Activated T-cell treated with anti-CD3 and anti-CD28 coated beads, Interleukin-2, amount 50 U/mL, for 4 hours (primary cell): ENCODE measurements at places on chromosomes 11 and 22.

DNA sequence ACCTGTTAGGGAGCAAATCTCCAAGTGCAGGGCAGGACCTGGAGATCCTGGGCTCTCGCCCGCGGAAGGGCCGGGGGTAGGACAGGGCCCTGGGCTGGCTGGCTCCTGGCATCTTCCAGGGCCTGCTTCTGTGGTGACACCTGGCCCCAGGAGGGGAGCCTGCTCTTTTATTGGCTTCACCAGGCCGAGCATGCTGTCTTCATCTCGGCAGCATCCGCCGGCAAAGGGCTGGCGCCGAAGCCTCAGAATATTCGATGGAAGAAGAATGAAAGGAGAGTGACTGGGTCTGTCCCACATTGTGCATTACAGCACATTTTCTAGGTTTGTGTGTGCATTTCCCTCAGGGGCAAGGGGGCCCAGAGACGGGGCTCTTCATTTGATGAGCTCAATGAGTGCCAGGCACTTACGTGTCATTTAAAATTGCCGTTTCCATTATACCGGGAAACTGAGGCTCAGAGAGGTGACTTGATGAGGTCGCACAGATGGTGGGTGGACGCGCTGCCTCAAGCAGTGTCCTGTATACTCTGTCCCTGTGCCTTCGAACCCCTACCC lies 70.0 kb downstream of the RBX1 start:
- DNase-seq, result no peak

GRCh38 chr22:48356731-48357130 lies 1470.9 kb downstream of the BRD1 start:
- DNase-seq, result no peak

GRCh38 chr22:47010211-47010610 lies 247.8 kb downstream of the TBC1D22A start:
- DNase-seq, result no peak

DNA sequence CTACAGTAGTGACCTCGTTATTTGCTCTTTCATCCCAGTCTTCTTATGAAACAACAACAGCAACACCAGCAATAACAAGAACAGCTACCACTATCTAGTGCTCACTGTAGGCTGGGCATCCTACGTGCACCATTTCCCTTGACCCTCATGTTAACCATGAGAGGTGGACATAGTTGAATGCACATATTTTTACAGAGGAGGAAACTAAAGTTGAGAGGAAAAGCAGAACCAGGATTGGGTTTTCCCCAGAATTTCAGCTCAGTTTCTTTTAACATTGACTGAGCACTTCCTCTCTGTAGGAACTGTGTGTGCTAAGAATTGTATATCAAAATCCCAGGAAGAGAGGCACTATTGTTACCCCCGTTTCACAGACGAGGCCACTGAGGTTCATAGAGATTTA lies 39.4 kb upstream of the TSPAN18 start:
- no peak for DNase-seq

DNA sequence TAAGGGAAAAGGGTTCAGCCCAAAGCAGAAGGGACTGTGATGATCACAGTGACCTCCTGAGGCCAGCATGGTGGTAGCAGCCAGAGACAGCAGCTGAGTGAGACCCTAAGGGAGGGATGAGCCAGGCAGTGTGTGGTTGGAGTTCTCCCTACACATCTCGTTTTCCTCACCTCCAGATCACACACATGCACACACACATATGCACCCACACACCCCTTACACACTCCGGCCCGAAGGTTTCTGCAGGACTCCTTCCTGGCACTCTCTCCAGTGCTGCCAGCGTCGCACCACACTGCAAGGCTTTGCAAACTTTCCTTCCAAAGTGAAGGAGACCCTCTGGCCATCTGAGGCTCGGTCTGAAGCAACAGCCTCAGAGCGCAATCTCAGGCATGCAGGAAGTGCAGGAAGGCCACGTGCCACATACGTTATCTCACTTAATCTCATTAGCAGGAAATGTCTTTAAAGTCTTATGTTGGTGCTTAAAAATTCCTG lies 26.9 kb upstream of the TP53I11 start:
- DNase-seq, result no peak

- no peak for DNase-seq
Measured at GRCh38 chr22:49934160-49934890, 15.9 kb downstream of the CRELD2 start.

GRCh38 chr11:2716376-2717095 lies 16.7 kb upstream of the KCNQ1OT1 start:
- DNase-seq, result no peak

- no peak for DNase-seq
Measured at GRCh38 chr11:103581760-103582159, 454.7 kb upstream of the DDI1 start.

GRCh38 chr11:4830909-4831308 lies 9.8 kb downstream of the OR51F2 start:
- DNase-seq, result no peak

DNA sequence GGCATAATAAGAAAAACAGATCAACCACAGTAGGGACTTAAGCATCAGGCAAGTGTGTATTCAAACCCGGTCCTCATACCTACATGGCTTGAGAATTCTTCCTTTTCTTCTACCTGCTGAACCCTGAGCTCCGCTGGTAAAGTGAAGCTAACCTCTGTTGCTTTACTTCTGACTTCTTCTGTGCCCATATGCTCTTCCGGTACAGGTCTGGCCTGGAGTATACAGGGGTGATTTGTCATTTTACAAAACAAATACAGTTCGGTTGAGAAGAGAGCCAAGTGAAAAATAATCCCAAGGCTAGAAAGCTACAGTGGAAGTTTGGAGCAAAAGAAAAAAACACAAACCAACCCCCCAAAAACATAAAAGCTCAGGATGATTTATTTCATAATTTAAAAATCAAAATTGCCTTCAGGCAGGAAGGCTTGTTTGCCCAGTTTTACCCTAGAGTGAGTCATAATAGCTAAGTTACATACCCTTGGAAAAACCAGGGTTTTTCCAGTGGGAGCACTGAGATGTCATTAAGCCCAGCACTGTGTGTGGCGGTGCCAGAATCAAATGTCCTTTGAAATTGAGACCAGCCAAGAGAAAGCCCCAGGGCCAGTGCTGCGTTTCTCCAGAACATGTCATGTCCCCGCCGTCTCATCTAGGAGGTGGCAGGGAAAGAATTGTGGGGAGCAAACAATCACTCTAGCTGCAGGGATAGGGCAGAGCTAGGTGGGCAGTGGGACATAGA lies 305.5 kb upstream of the ISX start:
- DNase-seq, result no peak

GRCh38 chr11:118211006-118211405 lies 13.8 kb downstream of the JAML start:
- no peak for DNase-seq

DNA sequence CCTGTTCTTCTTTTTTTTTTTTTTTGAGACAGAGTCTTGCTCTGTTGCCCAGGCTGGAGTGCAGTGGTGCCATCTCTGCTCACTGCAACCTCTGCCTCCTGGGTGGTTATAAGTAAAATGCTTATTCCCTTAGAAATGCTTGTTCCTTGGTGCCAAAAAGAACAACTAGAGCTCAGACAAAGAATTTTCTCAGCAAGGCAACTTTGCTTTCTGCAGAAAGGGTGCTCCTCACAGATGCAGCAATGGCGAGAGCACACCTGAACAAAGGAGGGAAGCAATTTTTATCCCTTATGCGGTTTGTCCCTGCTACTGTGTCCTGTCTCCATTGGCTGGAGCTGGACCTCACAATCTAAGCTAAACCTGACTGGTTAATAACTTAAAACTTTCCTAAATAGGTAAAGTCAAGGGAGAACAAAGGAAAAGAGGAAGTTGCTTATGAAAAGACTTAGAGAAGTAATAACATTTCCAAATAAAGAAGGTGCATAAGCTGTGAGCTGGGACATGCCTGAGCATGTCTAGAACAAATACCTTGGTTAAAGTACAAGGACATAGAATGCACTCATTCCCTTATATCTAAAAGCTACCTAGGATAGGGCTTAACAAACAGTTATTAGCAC lies 90.0 kb upstream of the PRR5 start:
- DNase-seq, result no peak

DNA sequence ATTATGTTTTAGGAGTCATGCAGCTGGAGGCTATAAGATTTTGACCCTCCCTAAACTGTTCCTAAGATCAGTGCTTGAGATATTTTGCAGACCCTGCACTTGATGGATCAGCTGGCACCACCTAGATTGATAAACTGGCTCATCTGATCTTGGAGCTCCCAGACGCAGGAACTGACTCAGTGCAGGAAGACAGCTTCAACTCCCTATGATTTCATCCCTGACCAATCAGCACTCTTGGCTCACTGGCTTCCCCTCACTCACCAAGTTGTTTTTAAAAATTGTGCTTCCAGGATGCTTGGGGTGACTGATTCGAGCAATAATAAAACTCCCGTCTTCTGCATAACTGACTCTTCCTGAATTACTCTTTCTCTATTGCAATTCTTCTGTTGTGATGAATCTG lies 637.5 kb upstream of the FAT3 start:
- no peak for DNase-seq
